ENCODE measurements at places on chromosomes 1 and 21.

- peaks cover 72% of the 10 kb centered on the region for H3K4me1 ChIP-seq
- peak overlapping the region; percentile 77 for H3K4me3 ChIP-seq
- H3K27ac ChIP-seq: peak overlapping the region; percentile 58
- no peak for ATAC-seq
Measured at GRCh38 chr1:200890818-200891773, 3.6 kb upstream of the INAVA start.

- H3K27ac ChIP-seq: no peak overlapping the region
- ATAC-seq: no peak
- no peaks in the 10 kb centered on the region for H3K4me1 ChIP-seq
- no peaks in the 10 kb centered on the region for H3K27me3 ChIP-seq
Measured at GRCh38 chr1:209248649-209249279, 334.8 kb upstream of the CAMK1G start.

- no peaks in the 10 kb centered on the region for H3K36me3 ChIP-seq
- H3K4me3 ChIP-seq: no peak overlapping the region
- no peaks in the 10 kb centered on the region for H3K27me3 ChIP-seq
- H3K4me1 ChIP-seq: peaks cover 39% of the 10 kb centered on the region
- peak overlapping the region; percentile 28 for H3K27ac ChIP-seq
- no peak for ATAC-seq
Measured at GRCh38 chr1:220991506-220991905, 112.3 kb downstream of the HLX start.

GRCh38 chr1:50488356-50488755 lies 65.1 kb upstream of the DMRTA2 start:
- H3K36me3 ChIP-seq: peaks cover 69% of the 10 kb centered on the region
- H3K27ac ChIP-seq: no peak overlapping the region
- no peak for ATAC-seq
- no peak overlapping the region for H3K4me3 ChIP-seq

DNA sequence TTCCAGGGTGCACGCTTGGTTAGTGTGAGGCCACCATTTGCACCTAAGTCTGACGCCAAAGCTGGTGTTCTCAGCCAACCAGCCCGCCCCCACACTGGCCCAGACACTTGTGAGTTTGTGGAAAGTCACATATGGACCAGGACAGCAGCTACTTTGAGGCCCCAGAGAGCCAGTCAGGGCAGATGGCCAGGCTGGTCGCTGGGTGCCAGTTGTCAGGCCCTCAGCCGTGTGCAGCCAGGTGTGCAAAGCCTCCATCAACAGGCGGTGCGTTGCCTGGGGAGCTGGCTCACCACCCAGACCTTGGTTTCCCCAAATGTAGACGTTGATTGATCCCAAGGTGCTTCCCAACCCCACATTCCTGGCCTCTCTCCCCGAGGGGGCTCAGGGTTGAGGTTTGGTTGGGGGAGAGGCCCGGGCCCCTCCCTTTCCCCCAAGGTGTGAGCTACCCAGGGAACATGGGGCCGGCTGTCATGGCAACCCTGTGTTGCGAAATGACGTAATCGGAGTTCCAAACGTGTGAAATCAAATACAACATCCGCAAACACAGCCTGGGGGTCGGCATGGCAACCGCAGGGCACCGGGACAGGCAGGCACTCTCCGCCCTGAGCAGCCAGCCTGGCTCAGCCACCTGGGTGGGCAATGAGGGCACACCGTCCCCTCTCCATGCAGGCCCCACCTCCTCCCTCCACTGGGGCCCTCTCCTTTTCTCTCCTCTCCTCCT lies 42.2 kb upstream of the WNT4 start:
- H3K27ac ChIP-seq: no peak overlapping the region
- no peak overlapping the region for H3K4me3 ChIP-seq
- H3K27me3 ChIP-seq: peaks cover 64% of the 10 kb centered on the region
- H3K4me1 ChIP-seq: peaks cover 5% of the 10 kb centered on the region
- no peak for ATAC-seq

- H3K27me3 ChIP-seq: peaks cover 9% of the 10 kb centered on the region
- peak; percentile 47 for ATAC-seq
- no peak overlapping the region for H3K27ac ChIP-seq
- H3K36me3 ChIP-seq: no peaks in the 10 kb centered on the region
Measured at GRCh38 chr21:35658242-35658641, 402.1 kb downstream of the SETD4 start.

DNA sequence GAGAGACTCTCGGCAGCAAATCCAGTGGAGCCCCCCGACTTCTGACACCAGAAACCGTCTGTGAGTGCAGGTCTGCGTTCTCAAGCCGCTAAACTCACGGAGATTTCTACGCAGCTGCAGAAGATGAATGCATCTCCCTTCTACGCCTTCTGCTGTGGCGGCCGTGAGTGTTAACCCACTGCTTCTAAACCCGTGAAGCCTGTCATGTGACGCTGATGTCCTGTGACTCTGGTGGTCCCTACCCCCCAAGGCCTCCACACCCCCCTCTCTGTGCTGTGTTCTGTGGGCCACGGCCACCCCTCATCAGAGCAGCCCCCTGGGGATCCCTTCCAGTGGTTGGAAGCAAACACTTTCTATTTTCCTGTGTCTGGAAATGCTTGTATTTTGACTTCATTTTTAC lies 33.9 kb upstream of the COL18A1 start:
- H3K27me3 ChIP-seq: peaks cover 53% of the 10 kb centered on the region
- no peak overlapping the region for H3K4me3 ChIP-seq
- no peaks in the 10 kb centered on the region for H3K4me1 ChIP-seq
- H3K27ac ChIP-seq: no peak overlapping the region

- no peaks in the 10 kb centered on the region for H3K36me3 ChIP-seq
- no peak overlapping the region for H3K27ac ChIP-seq
- no peak overlapping the region for H3K4me3 ChIP-seq
- no peak for ATAC-seq
- H3K27me3 ChIP-seq: peaks cover 10% of the 10 kb centered on the region
- H3K4me1 ChIP-seq: no peaks in the 10 kb centered on the region
Measured at GRCh38 chr1:211487082-211487481, 4.9 kb downstream of the RD3 start.

All from stimulated activated memory B cell treated with anti-CD40 and anti-IgM and Interleukin-4, amounts not matched to agents 10 μg/mL and 1 μg/mL and 100 μg/mL, for 72 hours (primary cell).